ENCODE measurements at places on chromosomes 7 and 10.

GRCh38 chr10:69803809-69804208 lies 2.1 kb downstream of the COL13A1 start:
- no peak for DNase-seq

GRCh38 chr7:46494028-46494427 lies 573.0 kb upstream of the IGFBP3 start:
- DNase-seq: no peak

- DNase-seq: no peak
Measured at GRCh38 chr7:137626469-137627067, 220.2 kb downstream of the DGKI start.

- DNase-seq: no peak
Measured at GRCh38 chr10:113609704-113610108, 54.1 kb downstream of the NRAP start.

GRCh38 chr10:25797888-25798429 lies 136.1 kb upstream of the MYO3A start:
- no peak for DNase-seq

DNA sequence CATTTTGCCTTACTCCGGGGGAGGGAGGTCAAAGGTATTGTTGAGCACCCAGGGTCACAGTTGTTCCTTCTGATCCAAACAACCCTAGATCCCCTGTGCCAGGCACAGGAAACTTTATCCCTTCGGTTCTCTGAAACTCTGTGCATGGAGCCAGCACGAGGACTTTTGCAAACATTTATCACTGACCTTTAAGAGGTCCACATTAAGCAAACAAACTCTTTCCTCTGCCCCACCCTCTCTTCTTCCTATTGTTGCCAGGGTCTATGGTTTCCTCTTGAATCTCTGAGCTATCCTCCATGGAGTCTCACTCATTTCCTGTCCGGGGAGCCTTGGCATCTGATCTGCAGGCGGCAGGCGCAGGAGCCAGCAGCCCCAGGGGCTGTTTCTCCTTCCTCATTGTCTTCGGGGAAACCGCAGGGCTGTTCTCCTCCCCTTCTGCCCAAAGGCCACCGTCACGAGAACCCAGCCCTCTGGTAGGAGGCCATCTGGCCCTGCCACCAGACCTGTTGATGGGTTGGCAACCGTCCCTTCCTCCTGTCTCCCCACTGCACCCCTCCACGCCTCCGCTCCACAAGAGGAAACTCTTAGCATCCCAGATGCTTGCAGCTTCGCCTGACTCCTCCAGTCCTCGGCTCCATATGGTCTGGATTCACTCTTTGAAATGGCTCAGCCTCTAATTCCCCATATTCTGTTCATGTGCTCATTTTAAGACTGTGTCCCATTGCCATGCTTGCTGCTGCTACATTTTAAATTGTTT lies 327.3 kb upstream of the NRP1 start:
- peak; percentile 72 for DNase-seq

DNA sequence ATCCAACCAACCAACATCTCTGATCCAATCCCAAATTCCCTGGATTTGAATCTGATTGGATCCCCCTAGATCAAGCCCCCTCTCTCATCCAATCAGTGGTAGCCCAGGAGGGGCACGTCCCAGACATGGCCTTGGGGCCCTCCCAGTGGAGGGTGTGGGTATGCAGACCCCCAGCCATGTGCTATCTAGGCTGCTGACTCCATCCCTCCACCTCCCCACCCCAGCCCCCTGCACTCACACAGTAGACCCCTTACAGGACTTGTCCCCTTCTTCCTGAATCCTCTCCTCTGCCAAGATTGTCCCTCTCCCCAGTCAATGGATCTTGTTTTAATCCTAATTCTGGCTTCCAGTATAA lies 153.4 kb downstream of the OAT start:
- no peak for DNase-seq

GRCh38 chr7:134448356-134449229 lies 10.3 kb downstream of the AKR1B1 start:
- no peak for DNase-seq

- DNase-seq: peak; percentile 49
Measured at GRCh38 chr7:73811760-73812168, 19.0 kb upstream of the CLDN4 start.

- DNase-seq: no peak
Measured at GRCh38 chr7:54581511-54581910, 39.3 kb downstream of the VSTM2A start.

DNA sequence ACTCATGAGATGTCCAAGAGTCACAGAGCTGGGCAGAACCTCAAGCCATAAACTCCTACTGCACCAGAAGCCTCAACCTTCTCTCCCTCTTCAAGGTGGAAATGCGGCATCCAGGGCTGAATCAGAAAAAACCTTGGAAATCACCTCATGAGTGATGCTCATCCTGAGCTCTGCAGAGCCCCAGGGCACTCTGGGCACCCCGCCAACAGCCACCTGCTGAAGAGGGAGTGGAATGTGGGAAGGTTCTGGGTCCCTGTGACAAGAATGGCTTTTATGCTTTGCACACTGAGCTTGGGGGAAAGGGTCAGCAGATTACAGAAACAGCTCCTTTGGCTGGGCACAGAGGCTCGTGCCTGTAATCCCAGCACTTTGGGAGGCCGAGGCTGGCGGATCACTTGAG lies 18.8 kb downstream of the NUDT1 start:
- DNase-seq: no peak

- DNase-seq: no peak
Measured at GRCh38 chr10:37965006-37965405, 11.4 kb downstream of the ZNF25 start.

- no peak for DNase-seq
Measured at GRCh38 chr7:151809864-151810170, 67.1 kb downstream of the PRKAG2 start.

DNA sequence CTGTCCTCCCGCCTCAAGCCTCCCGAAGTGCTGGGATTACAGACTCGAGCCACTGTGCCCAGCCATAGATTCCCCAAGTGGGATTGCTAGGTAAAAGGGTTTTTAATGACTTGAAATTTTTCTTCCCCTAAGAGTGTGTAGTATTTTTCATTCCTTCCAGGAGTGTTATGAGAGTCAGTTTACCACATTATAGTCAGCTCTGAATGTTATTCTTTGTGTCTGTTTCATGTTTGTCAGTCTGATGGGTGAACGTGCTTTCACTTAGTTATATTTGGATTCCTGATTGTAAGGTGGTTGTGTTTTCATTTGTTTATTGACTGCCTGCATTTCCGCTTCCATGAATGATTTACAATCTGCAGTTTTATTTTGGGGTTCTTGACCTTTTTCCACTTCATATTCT lies 6.3 kb downstream of the ZNF212 start:
- no peak for DNase-seq

- DNase-seq: no peak
Measured at GRCh38 chr7:105940109-105940508, 23.0 kb upstream of the CDHR3 start.

DNA sequence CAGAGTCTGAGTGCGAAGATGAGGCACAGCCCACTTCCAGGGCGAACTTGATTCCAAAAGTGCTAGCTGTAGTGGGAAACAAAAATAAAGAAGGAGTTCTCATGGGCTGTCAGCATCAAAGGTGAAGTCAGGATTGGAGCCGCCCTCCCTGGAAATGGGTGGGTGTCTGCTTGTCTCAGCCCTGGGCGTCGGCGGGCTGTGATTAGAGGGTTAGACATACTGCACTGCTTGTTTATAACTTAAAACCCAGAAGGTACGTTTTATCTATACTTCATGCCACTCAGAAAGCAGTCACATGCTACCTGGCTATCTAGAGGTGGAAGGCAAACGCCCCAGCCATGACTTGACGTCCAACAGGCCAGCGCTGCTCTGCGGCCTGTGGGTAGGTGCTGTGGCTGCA lies 108.7 kb upstream of the NPS start:
- DNase-seq: no peak

DNA sequence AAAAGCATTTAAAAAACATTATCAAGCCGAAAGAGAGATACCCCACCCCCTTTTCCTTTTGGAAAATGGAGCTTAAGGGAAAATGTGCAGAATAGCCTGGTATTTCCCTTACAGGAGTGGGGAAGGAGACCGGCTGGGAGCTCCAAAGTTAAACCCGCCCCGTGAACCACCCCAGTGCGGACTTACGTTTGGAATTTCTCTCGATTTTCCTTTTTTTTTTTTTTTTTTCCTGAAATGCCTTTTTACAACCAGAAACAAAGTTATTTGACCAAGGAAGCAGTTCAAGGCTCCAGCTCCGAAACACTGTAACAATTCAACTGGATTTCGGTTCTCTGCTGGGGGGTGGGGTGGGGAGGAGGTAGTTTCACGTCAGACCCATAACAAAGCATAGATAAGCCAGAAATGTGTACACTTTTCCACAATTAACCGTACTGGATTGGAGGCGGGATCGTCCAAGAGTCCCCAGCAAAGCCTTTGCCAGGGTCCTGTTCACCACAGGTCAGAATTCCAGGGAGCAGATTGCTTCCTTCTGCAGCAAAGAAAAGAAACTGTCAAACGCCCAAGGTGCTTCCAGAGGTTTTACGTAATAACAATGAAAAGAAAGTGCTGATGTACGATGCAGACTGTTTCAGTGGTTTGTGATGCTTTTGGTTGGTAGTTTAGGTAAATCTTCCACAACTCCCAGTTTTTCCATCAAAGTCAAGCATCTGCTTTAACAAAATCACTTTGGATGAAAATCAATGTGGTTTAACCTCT lies 6.7 kb downstream of the SKIDA1 start:
- DNase-seq: no peak

- peak; percentile 9 for DNase-seq
Measured at GRCh38 chr7:44058759-44059218, 6.6 kb downstream of the PGAM2 start.

- DNase-seq: no peak
Measured at GRCh38 chr7:110442381-110442837, 648.5 kb upstream of the LRRN3 start.

DNA sequence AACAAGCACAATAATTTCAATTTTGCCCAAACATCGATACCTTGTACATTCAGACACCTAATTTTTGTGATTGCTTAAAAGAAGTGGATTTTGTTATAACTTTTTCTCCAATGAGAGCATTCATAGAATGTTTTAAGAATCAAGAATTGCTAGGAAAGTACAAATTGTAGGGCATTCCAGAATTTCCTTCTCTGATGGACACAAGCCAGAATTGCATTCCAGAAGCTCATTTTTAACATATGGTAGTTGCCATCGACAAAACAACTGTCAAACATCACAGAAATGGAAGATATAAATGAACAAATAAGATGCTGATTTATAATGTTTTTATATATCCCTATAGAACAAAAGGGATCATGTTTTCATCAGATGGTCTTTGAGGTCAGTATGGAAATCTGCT lies 258.4 kb upstream of the NPVF start:
- DNase-seq: no peak

DNA sequence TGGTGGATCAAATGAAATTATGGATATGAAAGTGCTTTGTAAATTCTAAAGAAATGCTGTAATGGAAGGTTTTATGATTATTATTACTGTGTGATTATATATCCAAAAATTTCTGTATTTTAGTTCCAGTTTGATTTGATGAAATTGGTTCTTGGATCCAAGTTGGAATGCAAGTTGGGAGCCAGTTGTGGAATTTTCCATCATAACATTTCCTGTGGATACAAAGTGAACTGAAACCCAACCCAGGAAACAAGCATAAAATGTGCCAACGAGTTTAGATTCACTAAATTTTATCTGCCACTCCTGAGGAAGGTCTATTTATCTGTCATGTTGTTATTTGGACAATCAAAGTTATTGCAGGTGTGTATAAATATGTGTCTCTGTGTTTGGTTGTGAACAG lies 131.4 kb upstream of the MDFIC start:
- no peak for DNase-seq

- no peak for DNase-seq
Measured at GRCh38 chr7:79786187-79786586, 332.7 kb upstream of the MAGI2 start.

GRCh38 chr10:102669206-102670064 lies 25.2 kb downstream of the TRIM8 start:
- DNase-seq: peak; percentile 65

- no peak for DNase-seq
Measured at GRCh38 chr10:110547139-110547761, 20.2 kb upstream of the SMC3 start.

- DNase-seq: no peak
Measured at GRCh38 chr7:137915266-137915665, 68.5 kb upstream of the DGKI start.

DNA sequence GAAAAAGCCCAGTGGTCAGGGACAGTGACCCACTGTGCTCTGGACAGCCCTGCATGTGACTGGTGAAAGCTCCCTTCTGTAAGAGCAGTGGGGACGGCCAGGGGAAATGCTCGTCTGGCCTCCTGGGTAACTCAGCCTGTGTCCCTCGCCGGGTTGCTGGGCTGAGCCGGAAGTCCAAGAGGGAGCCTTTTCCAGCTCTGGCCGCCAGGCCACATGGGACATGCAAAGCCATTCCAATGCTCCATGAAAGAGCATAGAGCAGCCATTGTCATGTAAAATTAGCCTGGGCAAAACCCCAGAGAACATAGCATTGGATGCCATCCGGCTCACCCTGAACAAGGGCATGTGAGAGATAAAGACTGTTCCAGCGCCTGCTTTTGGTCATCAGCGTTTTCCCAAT lies 64.9 kb upstream of the ADRB1 start:
- peak; percentile 37 for DNase-seq

- DNase-seq: no peak
Measured at GRCh38 chr7:133275446-133276095, 22.7 kb downstream of the EXOC4 start.

DNA sequence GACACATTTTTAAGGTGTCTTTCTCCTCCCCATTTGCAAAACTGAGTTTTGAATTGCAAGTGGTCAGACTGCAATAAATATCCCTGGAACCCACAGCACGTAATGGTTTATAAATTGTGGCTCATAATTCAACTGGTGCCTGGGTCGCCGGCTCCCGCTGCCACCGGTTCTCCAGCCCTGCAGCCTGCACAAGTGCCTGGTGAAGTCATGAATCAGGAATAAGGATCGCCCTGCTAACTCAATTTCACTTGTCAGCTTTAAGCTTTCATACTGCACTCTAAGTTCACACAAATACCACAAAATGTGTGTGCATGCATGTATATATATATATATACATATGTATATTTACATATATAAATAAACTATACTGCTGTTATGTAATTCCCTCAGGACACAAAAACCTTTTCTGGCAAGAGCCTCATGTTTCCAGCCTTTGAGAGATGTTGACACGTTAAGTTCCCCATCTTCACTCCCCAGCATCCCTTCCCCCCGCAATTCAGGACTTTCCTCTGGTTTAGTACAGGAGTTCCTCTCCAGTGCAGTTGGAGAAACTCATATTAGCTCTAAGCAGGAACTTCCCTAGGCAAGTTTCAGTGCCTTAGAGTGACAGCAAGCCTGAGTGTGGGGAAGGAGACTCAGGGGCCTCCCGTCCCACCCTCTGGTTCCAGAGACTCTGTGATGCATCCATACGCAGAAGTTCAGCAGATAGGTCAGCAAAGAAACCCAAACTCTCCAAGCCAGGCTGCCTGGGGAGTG lies 129.2 kb upstream of the UNC5B start:
- DNase-seq: no peak

- DNase-seq: no peak
Measured at GRCh38 chr7:22476824-22477223, 23.2 kb downstream of the STEAP1B start.
